ENCODE measurements at places on chromosomes 6 and 20.

GRCh38 chr20:54716174-54716747 lies 240.9 kb downstream of the DOK5 start:
- DNase-seq: no peak

- no peak for DNase-seq
Observed at GRCh38 chr6:123681957-123682462, 45.3 kb upstream of the TRDN start.

DNA sequence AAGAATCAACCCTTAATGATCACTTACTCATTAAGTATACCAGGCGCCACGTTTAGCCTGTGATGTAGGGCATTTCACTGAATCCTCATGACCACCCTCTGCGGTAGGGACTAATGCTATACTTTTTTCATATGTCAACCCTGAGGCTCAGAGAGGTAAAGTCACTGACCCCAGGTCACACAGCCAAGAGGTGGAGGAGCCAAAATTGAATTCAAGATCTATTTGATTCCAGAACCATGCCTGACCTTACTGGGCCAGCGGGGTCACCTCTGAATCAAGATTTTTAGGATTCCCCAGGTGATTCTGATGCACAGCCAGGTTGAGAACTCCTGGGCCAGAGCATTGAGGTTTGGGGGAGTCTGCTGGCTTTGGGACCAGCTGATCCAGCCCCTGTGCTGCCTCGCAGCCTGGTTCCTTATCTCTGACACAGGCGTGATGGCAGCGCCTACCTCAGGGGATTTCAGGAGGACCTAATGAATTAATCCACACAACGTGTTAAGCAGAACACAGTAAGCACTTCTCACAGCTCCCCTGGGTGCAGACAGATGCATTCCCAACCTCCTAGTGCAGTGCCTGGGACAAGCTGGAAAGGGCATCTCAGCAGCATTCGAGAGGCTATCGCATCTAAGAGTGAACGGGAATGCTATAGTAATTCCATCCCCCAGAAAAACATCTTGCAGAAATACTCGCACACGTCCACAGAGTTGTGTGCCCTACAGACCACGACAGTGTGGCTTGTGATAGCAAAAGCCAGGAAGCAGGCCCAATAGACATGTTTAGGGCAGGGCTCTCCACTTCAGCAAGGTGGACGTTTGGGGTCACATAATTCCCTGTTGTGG lies 101.4 kb upstream of the PTPN1 start:
- DNase-seq: no peak

GRCh38 chr6:136446579-136447187 lies 103.5 kb downstream of the MAP7 start:
- no peak for DNase-seq

DNA sequence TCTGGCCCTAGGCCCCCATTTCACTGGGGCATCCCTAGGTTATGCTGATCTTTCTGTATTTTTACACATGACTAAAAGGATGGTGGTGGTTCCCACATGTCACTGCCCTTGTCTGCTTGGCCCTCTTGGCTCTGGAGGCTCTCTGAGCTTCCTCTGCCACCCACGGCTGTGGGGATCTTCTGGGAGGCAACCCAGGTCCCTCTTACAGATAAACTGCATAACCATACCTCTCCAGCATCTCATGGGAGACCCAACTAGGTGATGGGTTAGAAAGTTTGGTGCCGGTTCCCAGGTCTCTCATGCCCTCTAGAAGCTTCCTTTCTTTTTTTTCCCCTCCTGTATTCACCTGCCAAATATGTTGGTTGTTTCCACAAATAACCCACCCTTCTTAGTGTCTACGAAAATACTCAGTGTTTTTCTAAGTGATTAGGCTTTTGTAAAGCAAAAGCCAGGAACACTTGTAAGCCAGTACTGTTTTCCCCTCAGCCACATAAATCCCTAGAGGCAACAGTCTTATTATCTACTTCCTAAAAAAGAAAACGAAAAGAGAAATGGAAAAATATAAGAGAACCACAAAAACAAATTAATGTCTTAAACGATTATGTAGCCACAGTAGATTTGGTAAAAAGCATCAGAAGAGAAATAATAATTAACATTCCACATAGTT lies 71.7 kb upstream of the SMLR1 start:
- DNase-seq: no peak

- no peak for DNase-seq
Observed at GRCh38 chr6:140542863-140543262, 1168.4 kb upstream of the CITED2 start.

DNA sequence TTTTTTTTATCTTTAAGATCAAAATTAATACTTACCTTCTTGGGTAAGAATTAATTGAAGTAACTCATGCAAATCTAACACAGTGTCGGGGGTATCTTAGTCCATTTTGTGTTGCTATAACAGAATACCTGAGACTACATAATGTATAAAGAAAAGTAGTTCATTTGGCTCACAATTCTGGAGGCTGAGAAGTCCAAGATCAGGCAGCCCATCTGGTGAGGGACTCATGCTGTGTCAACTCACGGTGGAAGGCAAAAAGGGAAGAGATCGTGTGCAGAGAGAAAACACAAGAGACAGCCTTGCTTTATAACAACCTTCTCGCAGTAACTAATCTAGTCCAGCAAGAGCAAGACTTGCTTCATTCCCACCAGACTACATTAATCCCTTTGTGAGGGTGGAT lies 92.9 kb upstream of the VSTM2L start:
- no peak for DNase-seq

- no peak for DNase-seq
Observed at GRCh38 chr6:128743974-128744765, 138.8 kb upstream of the LAMA2 start.

DNA sequence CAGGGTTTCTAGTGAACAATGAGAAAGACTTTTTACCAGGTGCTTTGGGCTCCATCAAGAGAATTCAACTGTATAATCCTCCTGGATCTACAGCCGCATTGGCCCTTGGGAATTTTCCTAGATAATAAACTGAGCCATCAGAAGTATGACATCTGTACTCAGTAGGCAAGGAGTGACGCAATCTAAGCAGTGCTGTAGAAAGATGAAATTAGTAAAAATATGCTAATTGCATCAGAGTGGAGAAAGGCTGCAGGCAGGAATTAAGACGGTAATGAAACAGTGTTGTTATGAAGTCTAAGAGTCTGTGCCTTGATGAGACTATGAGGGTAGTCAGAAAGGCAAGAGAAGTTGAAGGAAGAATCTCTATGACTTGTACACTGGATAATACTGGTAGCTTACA lies 507.9 kb upstream of the SOX4 start:
- peak; percentile 36 for DNase-seq

GRCh38 chr6:45931232-45931631 lies 84.4 kb downstream of the CLIC5 start:
- DNase-seq: no peak

GRCh38 chr20:38893056-38893564 lies 33.1 kb upstream of the FAM83D start:
- DNase-seq: no peak

DNA sequence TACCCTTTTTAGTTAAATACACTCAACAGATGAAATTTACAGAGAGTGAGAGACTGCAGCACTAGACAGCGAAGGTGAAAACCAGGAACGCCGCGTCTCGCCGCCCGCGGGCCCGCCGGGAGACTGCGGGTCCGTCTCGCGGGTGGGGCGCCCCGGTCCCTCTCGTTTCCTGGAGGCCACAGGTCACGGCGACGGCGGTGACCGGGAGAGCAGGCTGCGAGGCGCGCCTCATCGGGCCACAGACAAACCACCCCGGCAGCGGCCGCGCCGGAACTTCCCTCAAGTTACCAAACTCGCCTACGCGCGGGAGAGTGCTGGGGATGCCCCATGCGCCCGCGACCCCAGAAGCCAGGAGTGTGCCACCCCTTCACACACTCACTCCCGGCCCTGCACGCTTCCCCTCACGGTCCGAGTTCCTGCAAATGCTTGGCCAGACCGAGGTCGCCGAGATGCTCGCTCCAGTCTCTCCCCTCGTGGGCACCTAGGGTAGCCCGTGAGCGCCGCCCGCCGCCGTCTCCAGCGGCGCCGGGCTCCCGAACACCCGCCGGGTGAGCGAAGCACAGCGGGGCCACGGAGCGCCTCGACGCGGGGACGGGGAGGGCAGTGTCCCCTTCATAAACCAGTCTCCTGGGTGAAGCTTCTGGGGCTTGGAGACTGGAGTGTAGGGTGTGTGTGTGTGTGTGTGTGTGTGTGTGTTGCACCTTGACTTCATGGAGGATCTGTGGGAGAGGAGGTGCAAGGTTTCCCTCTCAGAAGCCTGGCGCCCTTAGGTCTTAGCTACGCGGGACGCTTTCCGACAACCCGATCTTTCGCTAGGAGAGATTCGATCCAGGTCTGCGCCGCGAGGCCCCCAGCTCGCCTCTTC lies 1.4 kb downstream of the BACH2 start:
- DNase-seq: peak; percentile 14

- DNase-seq: no peak
Observed at GRCh38 chr20:50562262-50562701, 52.1 kb downstream of the PTPN1 start.
